Adipocyte (in vitro differentiated cells): ENCODE measurements at places on chromosomes 6 and 20.

DNA sequence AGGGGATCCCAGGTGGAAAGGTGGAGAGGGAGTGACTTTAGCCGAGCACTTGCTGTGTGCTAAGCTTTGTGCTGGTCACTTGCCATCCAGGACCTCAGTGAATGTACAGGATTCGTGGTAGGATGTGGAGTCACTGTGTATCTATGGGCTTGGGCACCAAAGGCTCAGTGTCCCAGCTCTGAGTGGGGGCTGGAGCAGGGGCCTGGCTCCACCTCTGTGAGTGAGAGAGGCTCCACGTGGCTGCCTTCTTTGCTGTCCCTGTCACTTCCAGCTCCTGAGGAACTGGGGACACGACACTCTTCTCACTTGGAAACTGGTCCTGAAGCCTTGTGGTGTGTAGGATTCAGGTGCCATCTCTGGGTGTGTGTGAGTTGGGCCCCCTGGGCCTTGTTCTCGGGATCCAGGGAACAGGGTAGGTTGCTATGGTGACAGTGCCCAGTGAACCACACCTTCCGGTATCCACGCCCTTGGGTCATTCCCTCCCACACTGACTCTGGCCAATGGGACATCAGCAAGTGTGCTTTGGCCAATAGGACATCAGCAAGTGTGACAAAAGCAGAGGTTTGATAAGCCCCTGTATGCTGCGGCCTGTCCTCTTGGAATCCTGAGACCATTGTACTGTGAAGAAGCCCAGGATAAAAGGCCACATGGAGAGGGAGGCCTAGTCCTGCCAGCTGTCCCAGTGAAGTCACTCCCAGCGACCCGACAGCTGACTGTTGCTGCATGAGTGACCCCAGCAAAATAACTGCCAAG is 87.7 kb downstream of the CDH22 start:
- DNase-seq = no peak

GRCh38 chr6:148179786-148180185 is 162.9 kb upstream of the SASH1 start:
- peak; percentile 81 for DNase-seq

DNA sequence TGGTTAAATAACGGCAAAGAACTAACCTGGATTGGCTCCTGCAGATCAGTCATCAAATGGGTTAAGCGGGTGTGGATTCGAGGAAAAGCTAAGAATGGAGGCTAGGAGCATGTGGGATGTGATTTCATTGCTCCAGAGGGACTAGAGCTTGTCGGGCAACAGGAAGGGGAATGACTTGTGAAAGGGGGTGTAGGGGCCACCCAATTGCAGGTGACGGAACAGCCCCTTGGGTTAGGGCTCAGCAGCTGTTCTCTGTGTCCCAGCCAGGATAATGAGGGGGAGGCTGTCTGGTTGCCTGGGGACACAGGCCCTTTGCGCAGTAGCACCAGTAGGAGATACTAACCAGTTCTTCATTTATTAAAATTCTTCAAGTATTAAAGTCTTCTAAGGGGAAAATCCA is 25.0 kb upstream of the MRPS18A start:
- DNase-seq = no peak

- no peak for DNase-seq
Observed at GRCh38 chr6:125948455-125948854, 8.1 kb upstream of the HINT3 start.

- DNase-seq = no peak
Observed at GRCh38 chr20:46123482-46124245, 5.5 kb downstream of the CD40 start.

GRCh38 chr20:35912881-35913280 is 41.4 kb downstream of the SCAND1 start:
- no peak for DNase-seq

GRCh38 chr20:43576108-43576507 is 14.6 kb upstream of the IFT52 start:
- no peak for DNase-seq

GRCh38 chr6:64672131-64672530 is 1034.9 kb downstream of the EYS start:
- DNase-seq = no peak

- DNase-seq = no peak
Observed at GRCh38 chr6:162753775-162754174, 26.0 kb downstream of the PACRG start.

- no peak for DNase-seq
Observed at GRCh38 chr6:6760002-6760401, 171.5 kb downstream of the LY86 start.

GRCh38 chr6:52510213-52510562 is 66.7 kb downstream of the TRAM2 start:
- DNase-seq = no peak

DNA sequence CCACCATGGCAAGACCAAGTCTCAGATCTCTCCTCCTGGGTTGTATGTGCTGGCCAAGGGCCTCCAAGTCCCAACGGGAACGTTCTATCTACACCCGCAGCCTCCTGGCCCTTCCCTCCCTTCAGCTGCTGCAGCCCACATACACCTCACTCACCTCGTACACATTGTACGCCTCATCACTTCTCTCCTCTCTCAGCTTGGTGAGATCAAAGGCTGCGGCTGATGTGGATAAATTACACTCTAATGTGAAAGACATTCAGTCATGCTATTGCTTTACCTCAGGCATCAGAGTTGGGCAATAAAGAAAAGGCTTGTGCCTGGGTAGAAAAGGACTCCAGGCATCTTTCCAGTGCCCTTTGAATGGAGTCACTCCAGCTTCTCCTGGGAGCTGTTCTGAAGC is 135.3 kb upstream of the FOXQ1 start:
- peak; percentile 29 for DNase-seq

GRCh38 chr20:32908334-32909292 is 49.9 kb downstream of the EFCAB8 start:
- DNase-seq = no peak

DNA sequence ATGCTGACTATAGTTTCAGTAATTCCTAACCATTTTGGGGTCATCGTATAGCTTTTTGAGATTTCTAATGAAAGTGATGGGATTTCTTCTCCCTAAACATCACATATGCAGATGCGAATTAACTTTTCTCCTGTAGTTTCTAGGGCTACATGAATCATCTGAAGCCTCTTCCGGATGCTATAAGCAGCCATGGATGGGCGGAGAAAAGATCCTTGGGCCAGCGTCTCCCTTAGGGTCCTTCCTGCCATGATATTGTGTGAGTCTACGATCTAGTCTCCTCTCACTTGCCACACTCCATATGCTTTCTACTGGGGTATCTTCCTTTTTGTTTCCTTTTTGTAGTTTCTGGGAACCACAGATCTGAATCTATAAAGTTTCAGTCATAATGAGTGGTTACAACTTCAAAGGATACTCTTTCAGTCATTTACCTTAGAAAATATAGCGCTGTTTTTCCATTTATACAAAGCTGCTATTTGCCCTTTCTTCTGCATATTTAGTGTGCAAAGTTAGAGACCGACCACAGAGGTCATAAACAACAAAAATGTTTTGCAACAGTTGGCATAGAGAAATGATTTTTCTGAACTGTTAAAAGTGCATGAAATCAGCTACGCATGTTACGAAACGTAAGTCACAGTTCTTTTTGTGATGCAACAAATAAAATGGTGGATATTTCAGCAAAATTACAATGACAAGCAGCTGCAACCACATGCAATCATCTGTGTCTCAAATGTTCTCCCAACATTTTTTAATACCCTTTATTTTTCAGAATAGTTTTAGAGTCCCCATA is 396.2 kb upstream of the SLC35B3 start:
- DNase-seq = peak; percentile 52

GRCh38 chr20:53691060-53691810 is 97.6 kb upstream of the ZNF217 start:
- no peak for DNase-seq

DNA sequence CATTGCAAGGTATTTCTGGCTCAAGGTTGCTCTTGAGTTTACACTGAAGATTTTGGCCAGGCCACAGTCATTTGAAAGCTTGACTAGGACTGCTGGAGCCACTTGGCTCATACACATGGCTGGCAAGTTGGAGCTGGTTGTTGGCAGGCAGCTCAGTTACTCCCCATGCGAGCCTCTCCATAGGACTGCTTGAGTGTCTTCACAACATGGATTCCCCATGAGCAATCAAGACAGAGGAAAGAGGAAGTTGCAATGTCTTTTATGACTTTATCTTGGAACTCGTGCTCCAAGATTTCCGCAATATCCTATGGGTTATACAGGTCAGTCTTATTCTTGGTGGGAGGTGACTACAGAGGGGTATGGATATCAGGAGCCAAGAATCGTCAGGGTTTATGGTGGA is 1.4 kb upstream of the MANBAL start:
- DNase-seq = no peak

DNA sequence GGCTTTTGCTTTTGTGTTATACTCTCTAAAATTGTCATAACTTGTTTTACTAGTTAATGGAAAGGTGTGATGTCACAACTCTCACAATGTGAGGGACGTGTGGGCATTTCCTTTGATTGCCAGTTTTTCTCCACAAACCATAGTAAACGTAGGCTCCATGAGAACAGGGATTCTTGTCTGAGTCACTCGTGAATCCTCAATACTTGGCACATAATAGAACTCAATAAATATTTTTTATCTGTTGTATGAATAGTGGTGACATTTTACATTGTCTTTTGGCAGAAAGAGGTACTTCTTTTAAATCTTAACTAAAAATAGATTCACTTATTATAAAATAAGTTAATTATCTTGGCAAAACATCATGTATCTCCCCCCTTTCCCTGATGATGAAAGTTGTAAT is 69.0 kb upstream of the CNKSR3 start:
- no peak for DNase-seq

- DNase-seq = no peak
Observed at GRCh38 chr20:504632-505075, 38.9 kb downstream of the CSNK2A1 start.

- no peak for DNase-seq
Observed at GRCh38 chr6:141437685-141438084, 695.0 kb upstream of the GJE1 start.
